ENCODE measurements at places on chromosomes 2 and 18.

- no peak for DNase-seq
Measured at GRCh38 chr2:226151157-226151556, 648.5 kb downstream of the IRS1 start.

- DNase-seq, result no peak
Measured at GRCh38 chr2:176768185-176768584, 444.4 kb upstream of the HNRNPA3 start.

DNA sequence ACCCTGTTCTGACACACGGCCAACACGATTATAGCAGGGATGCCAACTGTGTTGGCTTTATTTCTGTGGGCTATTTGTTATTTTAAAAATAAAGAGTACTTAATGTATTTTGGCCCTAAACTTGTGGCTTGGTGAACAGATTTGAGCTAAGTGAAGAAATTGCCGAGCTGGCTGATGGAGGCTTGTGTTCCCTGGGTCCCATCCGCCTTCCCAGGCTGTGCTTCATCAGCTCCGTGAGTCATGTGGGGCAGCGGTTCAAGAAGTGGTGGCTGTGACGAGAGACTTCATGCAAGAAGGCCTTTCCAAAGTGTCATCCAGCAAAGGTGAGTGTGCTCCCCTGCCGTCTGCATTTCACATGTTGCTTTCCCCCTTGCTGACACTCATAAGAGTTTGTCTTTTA, 73.6 kb upstream of the NCK2 start:
- DNase-seq, result no peak

DNA sequence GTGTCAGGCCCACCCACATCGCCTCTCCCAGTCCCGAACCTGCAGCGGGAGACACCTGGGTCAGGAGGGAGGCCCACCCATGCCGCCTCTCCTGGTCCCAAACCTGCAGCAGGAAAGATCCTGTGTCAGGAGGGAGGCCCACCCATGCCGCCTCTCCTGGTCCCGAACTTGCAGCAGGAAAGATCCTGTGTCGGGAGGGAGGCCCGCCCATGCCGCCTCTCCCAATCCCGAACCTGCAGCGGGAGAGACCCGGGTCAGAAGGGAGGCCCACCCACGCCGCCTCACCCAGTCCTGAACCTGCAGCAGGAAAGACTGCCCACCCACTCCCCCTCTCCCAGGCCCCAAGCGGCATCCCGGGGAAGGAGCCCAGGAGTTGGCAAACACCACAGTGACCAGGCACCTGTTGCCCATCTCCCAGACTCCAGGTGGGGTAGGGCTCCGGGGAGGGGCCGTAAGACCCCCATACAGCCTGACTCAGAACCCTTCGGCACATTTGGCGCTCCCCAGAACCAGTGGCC, 7.8 kb downstream of the SLC66A2 start:
- DNase-seq, result no peak

GRCh38 chr2:46487667-46488335, 8.4 kb downstream of the TMEM247 start:
- no peak for DNase-seq

DNA sequence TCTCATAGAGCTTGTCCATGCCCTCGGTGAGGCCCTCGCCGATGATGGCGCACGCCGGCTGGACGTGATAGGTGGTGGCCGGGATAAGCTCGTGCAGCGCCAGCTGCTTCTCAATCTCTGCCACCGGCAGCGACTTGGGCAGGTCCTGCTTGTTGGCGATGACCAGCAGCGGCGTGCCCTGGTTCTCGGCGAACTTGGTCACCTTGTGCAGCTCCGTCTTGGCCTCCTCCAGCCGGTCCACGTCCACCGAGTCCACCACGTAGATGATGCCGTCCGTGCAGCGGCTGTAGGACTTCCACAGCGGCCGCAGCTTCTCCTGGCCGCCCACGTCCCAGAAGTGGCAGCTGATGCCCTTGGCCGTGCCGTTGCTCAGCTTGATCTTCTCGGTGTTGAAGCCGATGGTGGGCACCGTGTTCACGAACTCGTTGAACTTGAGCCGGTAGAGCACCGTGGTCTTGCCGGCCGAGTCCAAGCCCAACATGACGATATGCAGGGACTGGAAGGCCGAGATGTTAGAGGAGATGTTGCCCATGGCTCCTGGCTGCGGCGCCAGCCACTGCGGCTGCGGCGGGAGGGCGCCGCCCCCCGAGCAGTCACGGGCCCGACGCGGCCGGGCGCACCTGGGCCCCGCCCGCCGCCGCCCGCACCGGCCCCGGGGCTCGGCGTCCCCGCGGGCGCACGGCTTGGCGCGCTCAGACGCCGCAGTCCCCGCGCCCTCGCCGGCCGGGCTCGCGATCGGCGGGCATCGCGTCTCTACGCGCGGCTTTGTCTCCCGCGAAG, 636 bp downstream of the ARL4C start:
- DNase-seq, result peak; percentile 41

DNA sequence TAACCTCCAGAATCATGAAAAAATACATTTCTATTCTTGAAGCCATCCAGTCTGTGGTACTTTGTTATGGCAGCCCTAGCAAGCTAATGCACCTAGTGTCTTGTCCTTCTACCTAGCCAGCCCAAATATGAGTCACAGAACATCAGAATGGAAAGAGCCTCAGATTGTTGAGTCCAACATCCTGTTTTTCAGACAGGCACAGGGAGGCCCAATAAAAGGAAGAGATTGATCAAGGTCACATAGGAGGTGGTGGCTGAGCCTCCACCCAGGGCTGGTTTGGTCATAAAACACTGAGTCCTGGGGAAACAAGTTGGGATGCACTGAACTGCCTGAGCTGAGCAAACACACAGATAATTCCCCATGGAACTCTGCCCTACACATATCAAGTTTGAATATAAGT, 195.5 kb downstream of the TTC32 start:
- no peak for DNase-seq

- DNase-seq, result no peak
Measured at GRCh38 chr2:217988840-217989204, 14.0 kb downstream of the TNS1 start.

DNA sequence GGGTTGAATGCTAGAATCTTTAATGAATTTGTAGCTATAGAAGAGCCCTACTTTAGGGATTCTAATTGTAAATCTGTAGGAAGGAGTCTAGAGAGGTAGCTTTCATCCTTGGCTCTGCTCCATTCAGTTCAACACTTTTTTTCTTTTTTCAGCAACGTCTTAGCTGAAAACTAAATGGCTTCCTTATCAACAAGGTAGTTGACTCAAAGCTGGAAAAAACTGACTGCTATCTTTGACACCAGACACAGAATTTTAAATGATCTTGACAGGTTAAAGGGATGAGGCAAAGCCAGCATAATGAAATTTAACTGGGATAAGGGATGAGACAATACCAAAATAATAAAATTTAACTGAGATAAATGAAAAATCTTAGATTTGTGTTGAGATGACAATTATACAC, 54.9 kb downstream of the TMEFF2 start:
- no peak for DNase-seq

GRCh38 chr2:27790796-27791195, 19.3 kb downstream of the MRPL33 start:
- DNase-seq, result no peak

DNA sequence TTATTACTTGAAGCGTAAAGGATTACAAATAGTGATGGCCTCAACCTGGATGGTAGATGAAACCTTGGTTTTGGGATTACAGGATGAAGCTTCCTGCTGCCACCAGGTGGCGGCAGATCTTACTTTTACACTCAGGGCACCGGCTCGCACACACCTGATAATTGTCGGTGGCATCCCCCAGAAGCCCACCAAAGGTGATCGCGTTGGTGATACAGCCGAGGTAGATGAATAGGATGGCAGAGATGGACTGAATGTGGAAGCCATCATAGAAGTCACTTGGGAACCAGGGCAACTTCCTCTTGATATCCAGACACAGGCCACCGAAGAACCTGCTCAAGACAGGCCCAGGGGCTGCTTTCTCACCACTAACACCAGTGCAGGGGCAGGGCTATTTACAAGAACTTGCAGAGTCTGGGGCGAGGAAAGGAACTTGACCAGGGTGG, 51.8 kb downstream of the MTHFD2 start:
- peak; percentile 51 for DNase-seq

DNA sequence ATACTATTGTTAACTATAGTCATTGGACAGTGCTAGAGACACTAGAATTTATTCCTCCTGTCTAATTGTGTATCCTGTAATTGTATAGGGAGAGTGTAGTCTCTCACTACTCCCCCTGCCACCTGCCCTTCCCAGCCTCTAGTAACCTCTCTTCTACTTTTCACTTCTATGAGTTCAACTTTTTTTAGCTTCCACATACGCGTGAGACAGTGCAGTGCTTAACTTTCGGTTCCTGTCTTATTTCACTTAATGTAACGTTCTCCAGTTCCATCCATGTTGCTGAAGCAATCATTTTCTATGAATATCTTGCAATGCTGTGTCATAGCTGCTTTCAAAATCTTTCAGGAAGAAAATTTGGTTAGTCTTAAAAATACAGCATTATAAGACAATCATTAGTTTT, 22.8 kb upstream of the RUFY4 start:
- DNase-seq, result no peak

DNA sequence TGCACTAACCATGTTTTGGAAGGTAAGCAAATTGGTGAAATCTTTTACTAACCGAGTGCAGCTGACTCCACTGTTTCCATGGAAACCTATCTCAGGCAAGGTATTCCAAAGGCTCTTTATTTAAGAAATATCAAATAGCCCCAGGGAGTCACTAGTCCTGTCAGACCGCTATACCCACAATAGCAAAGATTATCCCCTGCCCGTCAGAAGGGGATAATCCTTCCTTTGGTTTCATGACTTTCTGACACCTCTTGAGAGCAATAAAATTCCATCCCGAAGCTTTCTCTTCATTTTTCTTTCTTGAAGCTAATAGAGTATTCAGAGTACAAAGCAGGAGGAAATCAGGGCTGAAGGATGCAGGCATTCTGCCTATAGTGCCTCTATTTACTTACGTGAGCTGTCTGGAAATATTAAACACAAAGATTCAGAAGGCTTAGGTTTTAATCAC, 34.7 kb upstream of the MAP2 start:
- DNase-seq, result no peak

DNA sequence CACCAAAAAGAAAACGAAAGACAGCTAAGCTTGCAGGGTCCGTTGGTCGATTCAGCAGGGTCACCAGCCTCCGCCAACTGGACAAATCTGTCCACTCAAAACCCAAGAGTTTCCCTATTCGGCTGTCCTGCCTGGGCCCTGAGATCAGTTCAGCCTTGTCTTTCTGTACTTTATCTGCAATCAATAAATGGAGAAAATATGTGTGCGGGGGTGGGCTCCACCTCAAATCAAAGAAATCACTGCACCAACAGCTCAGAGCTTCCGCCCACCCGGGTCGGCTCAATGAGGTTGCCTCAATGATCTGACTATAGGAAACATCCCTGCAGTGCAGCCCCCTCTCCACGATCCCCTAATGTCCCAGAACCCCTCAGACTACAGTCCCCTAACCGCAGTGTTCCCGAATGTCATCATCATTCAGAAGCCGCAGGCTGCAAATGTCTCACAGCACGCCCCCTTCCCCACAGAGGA, 447 bp downstream of the GGCX start:
- no peak for DNase-seq

GRCh38 chr18:9701609-9702349, 6.3 kb upstream of the RAB31 start:
- no peak for DNase-seq

GRCh38 chr2:237471438-237472186, 15.4 kb upstream of the MLPH start:
- peak; percentile 29 for DNase-seq

GRCh38 chr2:191983186-191983585, 136.3 kb upstream of the CAVIN2 start:
- no peak for DNase-seq

- no peak for DNase-seq
Measured at GRCh38 chr2:165192729-165193128, 11.1 kb downstream of the SCN3A start.

DNA sequence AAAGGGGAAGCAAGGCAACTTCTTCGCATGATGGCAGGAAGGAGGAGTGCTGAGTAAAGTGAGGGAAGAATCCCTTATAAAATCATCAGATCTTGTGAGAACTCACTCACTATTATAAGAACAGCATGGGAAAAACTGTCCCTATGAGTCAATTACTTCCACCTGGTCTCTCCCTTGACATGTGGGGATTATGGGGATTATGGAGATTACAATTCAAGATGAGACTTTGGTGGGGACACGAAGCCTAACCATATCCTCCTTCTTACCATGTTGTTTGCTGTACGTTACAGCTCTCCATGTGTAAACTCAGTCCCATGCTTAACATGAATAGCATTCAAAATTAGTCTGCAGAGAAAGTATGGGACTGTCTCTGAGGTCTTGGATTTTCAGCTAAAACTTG, 1096.8 kb upstream of the ACVR2A start:
- no peak for DNase-seq

GRCh38 chr18:44725300-44726058, 44.8 kb downstream of the SETBP1 start:
- DNase-seq, result peak; percentile 59

- DNase-seq, result no peak
Measured at GRCh38 chr2:48574353-48575287, 43.0 kb upstream of the GTF2A1L start.

DNA sequence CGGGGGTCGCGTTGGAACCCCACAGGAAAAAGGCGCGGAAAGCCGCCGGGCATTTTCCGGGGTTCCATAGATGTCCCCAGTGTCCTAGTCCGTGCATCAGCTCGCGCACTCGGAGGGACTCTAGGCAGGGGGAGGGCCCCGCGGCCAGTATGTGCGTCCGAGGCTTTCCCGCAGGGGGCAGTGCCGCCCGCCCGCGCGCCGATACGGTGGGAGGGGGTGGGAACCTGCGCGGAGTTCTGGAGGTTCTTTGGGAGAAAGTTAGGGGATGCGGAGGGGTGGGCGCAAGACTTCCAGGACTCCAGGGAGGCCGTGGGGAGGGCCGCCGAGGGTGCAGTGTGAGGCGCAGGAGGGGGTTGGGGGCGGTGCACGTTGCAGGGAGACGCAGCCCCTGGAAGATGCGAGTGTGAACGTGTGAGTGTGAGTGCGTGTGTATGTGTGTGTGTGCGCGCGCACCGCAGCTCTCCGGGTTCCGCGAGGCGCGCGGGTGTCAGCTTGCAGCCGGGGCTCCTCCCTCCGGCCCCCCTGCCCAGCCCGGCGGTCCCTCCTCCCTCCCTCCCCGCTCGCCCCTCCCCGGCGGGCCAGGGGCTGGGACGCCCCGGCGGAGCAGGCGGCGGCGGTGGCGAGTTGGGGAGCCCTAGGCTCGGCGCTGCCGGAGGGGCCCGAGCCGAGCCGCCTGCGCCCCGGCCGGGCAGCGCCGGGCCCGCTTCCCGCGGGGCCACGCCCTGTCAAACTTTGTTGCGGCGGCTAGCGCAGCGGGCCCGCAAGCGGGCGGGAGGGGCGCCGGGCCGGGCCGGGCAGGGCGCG, at the start of gene TCF7L1:
TSS of gene TCF7L1 (plus strand) at position 559 of the 804 bp plus-strand sequence. CDS start 293 bp downstream, outside the sequence.
- DNase-seq, result peak; percentile 8

DNA sequence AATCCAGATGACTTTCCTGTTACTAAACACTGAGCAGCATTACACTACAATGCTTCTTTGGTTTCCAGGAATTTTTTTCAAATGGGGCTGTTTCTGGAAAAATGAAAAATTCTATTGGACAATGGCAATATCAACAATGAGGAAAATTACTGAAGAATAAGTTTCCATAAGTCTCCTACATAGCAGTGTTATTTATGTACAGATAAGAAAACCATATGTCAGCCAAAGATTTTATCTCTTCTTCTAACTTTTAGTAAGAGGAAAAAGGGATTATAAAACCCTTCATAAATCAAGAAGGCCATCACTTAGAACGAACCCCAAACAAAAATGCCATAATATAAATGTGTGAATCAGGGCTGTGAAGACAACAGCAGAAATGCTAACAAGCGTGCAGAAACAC, 31.6 kb upstream of the NOSTRIN start:
- no peak for DNase-seq

GRCh38 chr2:43000242-43001054, 208.1 kb upstream of the HAAO start:
- DNase-seq, result no peak

GRCh38 chr2:236180831-236181453, 12.8 kb upstream of the GBX2 start:
- no peak for DNase-seq
